Fibroblast of lung (primary cell): ENCODE measurements at places on chromosomes 6 and 20.
A peak's percentile ranks its signal among the peaks of the same experiment; 100 is the strongest.

- no peak for DNase-seq
Observed at GRCh38 chr6:52409499-52409898, 10.6 kb upstream of the EFHC1 start.

GRCh38 chr20:33674294-33675135 lies at the start of gene NECAB3:
NECAB3 (minus strand) TSS chr20:33674428; CDS start chr20:33674352, 76 bp downstream.
- DNase-seq: peak; percentile 60

DNA sequence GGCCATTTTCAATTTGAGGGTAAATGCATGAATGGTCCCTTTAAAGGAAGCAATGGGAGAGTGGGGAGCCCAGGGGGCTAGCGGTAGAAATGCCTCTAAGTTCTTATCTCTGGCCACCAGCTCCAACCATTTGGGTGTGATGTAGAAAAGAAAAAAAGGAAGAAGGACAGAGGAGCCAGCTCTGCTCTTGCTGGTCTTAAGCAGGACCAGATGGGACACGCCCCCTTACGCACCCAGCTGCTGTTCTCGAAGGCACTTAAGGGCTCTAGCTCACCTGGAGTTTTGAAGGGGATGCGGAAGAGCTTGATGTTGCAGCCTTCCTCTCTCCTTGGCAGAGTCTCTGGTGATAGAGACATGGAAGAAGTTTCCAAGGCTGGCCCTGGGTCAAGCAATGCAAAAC lies 59.5 kb upstream of the RNF144B start:
- DNase-seq: no peak

GRCh38 chr6:3759646-3760232 lies 8.2 kb upstream of the PXDC1 start:
- peak; percentile 85 for DNase-seq

DNA sequence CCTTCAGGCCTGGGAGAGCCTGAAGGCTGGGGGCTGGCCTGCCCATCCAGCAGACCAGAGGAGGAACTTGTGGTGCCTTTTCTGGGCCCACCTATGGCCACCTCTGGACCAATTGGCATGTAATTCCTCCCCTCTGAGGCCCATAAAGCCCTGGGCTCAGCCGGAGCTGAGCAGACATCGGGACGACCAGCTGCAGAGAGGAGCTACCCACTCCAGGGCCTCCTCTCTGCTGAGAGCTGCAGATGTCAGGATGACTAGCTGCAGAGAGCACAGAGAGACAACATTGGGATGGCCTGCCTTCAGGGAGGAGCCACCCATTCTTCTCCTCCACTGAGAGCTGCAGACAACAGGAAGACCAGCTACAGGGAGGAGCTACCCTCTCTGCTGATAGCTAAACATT lies 370.1 kb downstream of the CD83 start:
- no peak for DNase-seq
